ENCODE measurements at places on chromosomes 1 and 21. TPM values are rescaled to one million over a fixed set of nuclear protein-coding genes. Genes with fewer than 3 reads are reported as not detected.

The LORICRIN gene
- polyA plus RNA-seq = not detected

DNA sequence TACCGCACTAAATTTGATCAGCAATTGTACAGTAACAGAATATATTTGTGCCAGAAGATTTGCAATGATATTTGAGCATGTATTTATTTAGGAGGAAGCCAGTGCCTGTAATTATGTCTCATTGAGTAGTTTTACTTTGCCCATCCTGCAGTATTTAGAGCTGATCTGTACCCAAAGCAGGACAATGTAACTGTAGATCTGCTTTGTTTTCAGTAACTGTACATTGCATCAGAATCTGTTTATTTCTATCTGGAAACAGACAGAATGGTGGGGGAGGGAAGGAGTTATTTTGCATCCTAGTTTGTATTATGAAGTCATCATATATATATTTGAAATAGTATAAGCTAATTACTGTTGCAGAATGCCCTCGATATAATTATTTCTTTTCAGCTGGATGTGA, 36.2 kb upstream of the LRRC8C start:
- no peak for DNase-seq

DNA sequence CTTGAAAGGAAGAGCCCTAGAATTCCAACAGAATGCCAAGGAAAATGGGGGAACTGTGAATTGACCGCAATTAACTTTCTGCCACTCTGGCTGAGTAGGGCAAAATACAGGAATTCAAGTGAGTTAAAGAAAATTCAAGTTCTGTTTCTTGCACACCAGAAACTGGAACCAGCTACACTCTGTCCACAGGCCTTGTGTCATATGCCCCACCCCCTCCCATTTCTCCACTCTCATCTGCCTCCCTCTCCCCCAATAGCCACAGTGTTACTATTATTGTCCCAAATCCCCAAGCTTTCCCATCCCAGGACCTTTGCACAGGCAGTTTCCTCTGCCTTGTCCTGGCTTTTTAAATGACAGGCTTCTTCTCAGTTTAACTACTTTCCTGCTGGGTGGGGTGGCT, 4.3 kb upstream of the STK40 start:
- DNase-seq = no peak

The LYST gene
- 5.3 TPM for polyA plus RNA-seq

DNA sequence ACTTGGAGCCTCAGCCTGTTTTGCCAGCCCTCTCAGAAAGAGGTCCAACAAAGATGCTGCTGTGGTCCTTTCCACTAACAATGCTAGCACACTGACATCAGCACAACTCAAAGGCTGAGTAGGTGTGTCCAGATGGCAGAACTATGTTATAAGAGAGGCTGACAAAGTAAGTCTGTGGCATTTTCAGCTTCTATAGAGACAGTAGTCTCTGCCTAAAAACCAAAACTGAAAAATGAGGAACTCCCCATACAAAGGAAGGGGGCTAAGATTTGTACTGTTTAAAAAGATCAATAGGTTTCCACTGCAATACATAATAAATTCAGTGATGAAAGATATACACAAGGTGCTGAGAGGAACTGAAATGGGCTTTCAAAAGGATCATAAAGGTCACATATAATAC, 12.3 kb downstream of the ERO1B start:
- no peak for DNase-seq

- DNase-seq = no peak
These were observed 28.7 kb upstream of the SLC2A5 start for GRCh38 chr1:9097947-9098705.

DNA sequence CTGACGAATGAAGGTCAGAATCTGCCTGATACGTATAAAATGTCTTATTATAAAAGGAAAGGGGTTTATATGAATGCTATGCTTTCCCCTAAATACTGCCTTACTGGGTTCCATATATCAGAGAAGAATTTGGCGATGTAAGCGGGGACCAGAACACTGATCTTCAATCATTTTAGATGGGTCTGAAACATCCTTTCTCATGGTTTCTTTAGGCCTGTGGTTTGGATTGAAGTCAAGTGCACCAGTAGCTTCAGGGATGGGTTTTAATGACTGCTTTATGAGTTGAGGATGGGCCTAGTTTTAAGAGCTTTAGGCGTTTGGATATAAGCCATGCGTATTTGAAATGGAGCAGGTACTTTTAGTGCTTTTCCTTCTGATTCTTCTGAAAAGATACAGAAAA, 6.9 kb downstream of the FMN2 start:
- DNase-seq = no peak

DNA sequence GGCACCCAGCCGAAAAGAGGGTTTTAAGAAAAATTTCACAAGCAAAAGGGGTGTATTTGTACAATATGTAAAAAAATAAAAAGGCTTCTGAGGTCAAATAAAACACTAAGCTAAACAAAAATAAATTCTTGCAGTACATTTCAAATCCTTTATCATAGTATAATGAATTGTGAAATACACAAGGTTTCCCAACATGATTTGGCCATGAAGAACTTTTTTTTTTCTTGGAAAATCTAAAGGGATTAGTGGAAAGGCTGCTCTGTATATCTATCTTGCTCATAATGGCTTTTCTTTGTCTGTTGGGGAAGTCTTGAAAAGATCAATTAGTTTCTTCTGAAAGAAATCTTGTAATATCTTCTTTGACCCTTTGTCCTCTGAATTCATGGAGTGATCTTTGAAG, 593.4 kb downstream of the PLPP3 start:
- no peak for DNase-seq

DNA sequence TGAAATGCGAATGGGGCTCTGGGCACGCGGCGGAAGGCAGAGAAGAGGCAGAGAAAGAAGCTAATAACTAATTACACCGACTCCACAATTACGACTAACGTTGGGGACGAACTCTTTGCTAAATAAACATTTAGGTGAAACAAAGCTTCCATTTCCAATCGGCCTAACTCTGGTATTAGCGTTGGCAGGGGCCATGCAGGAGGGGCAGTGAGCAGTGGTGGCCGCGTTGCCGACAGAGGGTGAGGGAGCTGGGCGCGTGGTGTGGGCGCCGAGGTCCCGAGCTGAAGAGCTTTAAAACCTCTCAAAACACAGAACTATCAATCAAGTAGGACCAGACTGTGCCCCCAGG, 553 bp upstream of the NDUFV3 start:
- DNase-seq = no peak

- DNase-seq = no peak
These were observed 39.2 kb upstream of the COL18A1 start for GRCh38 chr21:45365608-45366241.

- DNase-seq = no peak
These were observed 9.2 kb downstream of the ZNF496 start for GRCh38 chr1:247322442-247322841.

GRCh38 chr1:219568733-219569132, 44.2 kb downstream of the ZC3H11B start:
- DNase-seq = no peak

The F11R gene
- 11.4 TPM for polyA plus RNA-seq

DNA sequence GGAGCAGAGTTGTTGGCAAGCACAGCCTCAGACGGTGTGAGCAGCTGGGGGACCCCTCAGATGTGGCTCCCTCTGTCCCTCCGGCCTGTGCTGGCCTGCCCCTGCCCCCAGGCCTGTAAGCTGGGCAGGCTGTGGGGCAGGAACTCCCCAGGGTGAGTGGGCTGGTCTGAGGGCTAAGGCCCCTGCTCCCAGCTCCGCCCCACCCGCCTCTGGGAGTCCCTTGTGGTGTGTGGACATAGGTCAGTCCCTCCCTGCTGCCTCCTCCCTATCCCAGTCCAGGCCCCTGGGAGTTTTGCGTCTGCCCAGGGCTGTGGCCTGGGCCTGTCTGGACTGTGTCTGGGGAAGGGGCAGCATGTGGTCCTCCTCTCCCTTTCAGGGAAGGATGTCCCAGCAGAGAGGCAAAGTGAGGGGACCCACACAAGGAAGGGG, 3.6 kb upstream of the VWA1 start:
- DNase-seq = no peak

DNA sequence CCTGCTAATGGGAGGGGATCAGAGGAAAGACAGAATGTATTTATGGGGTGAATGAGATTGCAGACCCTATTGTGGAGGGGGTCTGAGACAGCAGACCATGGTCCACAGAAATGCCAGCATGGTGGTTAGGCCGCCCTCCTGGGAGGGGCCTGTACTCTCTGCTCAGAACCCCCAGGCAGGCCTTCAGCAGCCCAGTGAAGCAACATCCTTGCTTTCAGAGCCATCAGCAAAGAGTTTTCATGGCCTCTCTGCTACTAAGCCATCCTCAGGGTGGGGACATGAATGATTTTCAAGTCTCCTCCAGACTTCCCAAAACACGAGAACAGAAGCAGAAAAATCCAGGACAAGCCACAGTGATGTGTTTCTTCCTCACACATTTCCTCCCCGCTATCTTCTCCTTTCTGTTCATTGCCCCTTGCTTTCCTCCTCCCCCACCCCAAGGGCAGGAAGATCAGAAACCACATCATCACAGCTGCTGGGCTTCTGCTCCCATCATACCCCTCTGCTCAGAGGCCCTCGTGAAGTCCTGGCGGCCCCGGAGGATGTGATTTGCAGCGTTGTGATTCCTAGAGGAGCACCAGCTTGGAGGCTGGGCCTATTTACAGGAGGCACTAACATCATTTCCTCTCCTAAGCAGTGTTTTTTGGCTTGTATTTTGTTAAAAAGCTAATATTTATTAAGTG, 48.0 kb downstream of the ABCA4 start:
- no peak for DNase-seq

- DNase-seq = peak; percentile 62
These were observed 4.0 kb downstream of the JUN start for GRCh38 chr1:58779801-58780382.

GRCh38 chr1:232296461-232296860, 333.5 kb downstream of the SIPA1L2 start:
- DNase-seq = no peak

DNA sequence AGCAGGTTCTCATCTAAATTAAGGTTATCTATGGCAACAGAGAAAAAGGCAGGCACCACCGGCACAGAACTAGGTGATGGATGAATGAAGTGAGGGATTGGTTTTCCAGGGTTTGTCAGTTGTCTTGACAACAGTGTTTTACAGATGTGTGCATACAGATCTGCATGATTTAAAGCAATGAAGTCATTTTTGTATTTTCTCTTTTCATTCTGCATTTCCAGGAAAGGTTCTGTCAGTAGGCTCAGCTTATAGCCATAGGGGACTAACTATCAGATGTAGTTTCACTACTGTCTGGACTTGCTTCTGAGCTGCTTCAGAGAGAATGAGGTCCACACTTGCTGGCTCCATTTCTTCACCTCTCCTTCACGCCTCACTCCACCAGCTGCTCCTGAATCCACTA, 98.2 kb upstream of the LMO4 start:
- DNase-seq = peak; percentile 14

DNA sequence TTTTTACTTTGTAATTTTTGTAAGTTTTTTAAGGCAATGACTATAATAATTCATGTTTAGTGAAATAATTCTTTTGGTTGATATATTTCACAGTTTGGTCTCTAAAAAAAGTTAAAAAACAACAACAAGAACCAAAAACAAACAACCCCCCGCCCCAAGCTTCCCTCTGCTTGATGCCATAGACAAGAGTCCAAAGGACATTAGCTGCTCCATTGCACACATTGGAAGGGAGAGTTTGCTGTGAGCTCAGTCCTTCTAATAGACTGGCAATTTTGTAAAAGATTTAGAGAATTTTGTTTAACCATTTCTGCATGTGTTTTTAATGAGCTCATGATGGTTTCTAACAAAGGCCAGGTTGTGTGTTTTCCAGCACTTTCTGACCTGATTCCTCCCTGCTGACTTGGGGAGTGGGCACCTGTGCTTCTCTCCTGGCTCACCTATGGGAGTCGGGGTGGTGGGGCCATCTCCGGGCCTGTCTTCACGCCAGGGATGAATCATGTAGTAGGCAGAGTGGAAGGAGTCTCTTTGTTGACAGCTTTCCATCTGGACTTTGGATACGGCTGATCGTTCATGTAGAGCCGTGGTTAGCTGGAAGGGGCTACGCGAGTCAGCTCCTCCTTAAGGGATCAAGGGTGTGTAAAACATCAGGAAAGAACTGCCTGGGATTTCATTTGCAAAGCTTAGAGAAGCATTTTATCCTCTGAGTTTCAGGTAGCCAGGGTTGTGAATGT, 14.1 kb downstream of the ZBTB18 start:
- DNase-seq = no peak

- no peak for DNase-seq
These were observed 5.8 kb upstream of the SPRR5 start for GRCh38 chr1:152941037-152941711.
